ENCODE measurements at places on chromosomes 3 and 15.

- no peak for DNase-seq
Observed at GRCh38 chr3:108320746-108321350, 24.5 kb downstream of the HHLA2 start.

DNA sequence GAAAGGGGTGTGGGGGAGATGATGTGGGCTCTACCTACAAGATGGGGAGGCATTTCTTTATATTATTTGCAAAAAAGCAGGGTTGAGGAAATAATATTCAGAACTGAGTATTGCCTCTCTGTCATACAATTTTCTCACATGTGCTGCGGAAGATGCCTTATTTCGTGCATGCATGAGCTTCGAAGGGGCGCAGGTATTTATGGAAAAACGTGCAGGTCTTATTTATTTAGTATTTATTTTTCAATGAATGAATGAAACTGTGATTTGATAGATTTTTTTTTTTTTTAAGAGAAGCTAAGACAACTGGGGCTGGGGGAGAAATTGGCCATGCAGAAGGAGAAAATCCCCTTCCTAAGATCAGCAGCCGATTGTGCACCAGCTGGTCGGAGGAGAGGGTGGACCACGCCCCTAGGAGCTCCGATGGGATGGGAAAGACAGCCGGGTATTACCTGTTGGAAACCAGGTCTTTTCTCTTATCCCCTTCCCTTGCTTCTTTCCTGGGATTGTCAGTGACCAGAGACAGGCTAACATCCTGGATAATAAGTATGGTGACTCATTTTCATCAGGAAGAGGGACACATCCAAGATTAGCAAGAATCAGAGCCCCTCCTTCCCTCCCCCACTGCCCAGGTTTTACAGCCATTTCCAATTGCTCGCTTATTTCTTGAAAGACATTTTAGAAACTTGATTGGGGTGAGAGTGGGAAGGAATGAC lies 875 bp downstream of the GAP43 start:
- DNase-seq: no peak

- no peak for DNase-seq
Observed at GRCh38 chr3:97991293-97991682, 19.1 kb upstream of the RIOX2 start.

DNA sequence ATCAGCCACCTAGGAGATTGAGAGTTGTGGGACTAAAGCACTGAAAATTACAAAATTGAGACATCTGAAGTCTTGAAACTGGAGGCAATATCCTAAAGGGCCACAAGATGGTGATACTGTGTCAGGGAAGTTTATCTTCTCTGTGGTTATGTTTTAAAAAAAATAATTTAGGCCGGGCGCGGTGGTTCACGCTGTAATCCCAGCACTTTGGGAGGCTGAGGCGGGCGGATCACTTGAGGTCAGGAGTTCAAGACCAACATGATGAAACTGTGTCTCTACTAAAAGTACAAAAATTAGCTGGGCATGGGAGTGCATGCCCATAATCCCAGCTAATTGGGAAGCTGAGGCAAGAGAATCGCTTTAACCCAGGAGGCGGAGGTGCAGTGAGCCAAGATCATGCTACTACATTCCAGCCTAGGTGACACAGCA lies 17.9 kb upstream of the NIT2 start:
- DNase-seq: no peak

DNA sequence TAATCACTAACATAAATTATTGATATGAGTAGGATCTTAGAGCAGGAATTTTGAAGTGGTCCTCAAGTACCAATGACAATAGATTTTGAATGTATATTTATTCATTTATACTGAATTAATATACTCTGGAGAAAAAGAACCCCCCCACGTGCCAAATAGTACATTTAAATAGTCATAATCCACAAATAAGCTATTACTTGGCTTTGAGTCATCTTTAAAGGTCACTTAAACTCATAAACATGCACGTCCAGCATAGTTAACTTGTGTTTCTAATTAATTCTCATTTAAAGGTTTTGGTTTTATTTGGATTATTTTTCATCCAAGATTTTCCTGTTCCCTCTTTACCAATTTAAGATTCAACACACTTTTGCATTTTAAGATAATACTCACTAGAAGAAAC lies 35.1 kb downstream of the FGF7 start:
- DNase-seq: no peak

- no peak for DNase-seq
Observed at GRCh38 chr15:56672721-56673120, 60.6 kb downstream of the ZNF280D start.

- DNase-seq: no peak
Observed at GRCh38 chr3:32423956-32424557, 32.4 kb downstream of the CMTM7 start.

DNA sequence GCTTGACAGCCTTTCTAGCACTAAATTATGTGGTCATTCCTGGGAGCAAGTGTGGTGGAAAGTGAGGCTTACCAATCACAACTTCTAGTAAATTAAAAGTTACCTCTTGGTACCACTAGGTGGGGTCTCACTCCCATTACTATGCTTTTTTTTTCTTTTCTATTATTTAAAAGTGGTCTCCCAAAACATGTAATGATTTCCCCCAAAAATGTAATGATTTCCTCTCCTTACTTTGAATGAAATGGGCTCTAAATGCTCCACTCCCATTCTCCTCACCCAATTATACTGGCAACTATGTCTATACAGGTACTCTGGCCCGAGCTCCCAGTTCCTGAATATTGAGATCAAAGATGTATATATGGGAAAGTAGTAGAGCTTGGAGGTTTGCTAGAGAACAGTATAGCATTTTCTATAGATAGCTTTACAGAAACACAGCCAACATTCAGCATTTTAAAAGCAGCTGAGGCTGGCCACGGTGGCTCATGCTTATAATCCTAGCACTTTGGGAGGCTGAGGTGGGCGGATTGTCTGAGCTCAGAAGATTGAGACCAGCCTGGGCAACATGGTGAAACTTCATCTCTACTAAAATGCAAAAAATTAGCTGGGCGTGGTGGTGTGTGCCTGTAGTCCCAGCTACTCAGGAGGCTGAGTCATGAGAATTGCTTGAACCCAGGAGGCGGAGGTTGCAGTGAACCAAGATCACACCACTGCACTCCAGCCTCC lies 70.9 kb downstream of the DCUN1D1 start:
- DNase-seq: no peak

- no peak for DNase-seq
Observed at GRCh38 chr3:142977399-142977728, 13.9 kb upstream of the PAQR9 start.

- DNase-seq: no peak
Observed at GRCh38 chr3:127988770-127989557, 63.3 kb upstream of the SEC61A1 start.

- no peak for DNase-seq
Observed at GRCh38 chr15:66994927-66995656, 70.3 kb upstream of the SMAD3 start.

DNA sequence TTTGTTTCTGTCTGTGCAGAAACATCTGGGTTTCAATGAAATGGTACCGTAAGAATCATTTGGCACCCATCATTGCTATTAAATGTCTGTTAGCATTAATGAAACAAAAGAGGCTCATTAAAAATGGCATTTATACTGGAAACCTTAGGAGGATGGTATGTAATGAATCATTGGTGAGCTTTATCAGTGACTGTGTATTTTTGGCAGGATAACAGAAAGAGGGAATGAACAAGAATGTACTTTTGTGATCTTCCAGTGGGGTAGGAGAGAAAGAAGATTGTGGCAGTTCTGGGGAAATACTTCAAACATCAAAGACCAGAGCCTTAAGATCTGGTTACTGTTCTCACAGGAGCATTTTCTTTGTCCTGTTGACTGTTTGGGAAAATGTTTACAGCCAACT lies 4.7 kb upstream of the DCBLD2 start:
- DNase-seq: no peak

DNA sequence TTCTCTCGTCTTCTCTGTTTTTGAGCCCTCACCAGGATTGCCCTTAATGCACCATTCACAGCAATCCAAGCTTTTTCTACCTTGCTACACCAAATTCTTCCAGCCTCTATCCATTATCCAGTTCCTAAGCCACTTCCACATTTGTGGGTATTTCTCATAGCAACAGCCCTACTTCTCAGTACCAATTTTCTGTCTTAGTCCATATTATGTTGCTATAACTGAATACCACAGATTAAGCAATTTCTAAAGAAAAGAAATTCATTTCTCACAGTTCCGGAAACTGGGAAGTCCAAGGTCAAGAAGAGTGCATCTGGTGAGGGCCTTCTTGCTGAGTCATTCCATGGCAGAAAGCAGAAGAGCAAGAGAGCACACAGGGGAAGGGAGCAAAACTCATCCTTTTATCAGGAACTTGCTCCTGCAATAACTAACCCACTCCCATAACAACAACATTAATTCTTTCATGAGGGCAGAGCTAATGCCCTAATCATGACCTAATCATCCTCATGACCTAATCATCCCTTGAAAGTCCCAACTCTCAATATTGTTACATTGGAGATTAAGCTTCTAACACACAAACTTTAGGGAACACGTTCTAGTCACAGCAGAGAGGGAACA lies 9.7 kb upstream of the EIF1B start:
- no peak for DNase-seq

- DNase-seq: no peak
Observed at GRCh38 chr3:102000620-102001209, 151.4 kb downstream of the NFKBIZ start.

- no peak for DNase-seq
Observed at GRCh38 chr3:31008994-31009393, 114.5 kb upstream of the GADL1 start.

DNA sequence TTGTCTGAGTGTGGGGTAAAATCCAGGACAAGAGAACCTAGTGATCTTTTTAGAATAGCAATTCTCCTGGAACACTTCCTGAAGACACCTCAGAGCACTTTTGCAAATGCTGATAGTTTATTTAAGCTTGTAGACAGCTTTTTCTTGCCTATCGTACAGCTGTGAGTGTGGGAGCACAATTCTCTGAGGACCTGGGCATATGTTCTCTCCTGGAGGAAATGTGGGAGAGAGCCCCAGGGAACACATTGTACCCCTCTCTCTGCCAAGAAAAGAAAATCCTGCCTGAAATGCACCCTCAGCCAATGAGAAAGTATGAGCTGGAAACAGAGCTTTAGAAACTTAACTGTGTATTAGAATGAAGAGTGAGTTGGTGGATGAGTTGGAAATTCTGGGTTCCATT lies 308.3 kb upstream of the SEMA6D start:
- DNase-seq: no peak

DNA sequence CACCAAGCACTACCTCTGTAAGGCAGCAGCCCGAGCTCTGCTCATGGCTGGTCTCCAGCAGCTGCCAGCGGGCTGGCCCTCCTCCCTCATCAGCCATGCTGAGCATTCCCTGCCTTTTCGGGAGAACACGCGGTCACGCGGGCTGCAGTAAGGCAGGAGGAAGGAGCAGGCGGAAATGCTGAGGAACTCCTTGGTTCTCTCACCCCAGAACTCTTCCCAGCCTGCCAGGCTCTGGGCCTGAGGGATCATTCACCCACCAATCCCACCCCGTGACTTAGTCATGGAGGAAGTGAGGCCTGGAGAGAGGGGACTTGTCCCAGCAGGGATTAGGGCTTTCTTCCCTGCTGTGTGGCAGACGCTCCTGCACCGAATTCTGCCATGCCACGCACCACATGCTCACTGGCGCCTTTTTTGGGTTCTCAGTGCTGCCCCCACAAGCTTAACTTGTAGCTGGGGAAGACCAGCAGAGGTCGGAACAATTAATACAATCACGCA lies 42.9 kb upstream of the RPL32 start:
- DNase-seq: no peak

DNA sequence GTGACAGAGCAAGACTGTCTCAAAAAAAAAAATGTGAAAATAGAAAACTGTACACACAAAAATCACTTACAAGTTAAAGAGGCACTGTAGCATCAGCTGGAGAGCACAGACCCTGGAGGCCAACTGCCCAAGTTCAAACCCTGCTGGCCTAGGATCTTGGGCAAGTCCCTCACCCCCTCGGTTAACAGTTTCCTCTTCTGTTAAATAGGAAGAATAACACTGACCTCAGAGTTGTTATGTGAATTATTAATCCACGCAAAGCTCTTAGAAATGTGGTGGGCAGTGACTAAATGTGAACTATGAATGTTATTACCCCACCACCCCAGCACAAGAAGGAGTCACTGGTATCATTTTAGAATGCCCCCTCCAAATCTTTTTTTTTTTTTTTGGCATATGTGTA lies 11.2 kb downstream of the CIB1 start:
- DNase-seq: no peak

GRCh38 chr3:10317311-10317960 lies 3.5 kb downstream of the SEC13 start:
- no peak for DNase-seq

- DNase-seq: no peak
Observed at GRCh38 chr3:170233530-170233929, 11.3 kb downstream of the PRKCI start.

DNA sequence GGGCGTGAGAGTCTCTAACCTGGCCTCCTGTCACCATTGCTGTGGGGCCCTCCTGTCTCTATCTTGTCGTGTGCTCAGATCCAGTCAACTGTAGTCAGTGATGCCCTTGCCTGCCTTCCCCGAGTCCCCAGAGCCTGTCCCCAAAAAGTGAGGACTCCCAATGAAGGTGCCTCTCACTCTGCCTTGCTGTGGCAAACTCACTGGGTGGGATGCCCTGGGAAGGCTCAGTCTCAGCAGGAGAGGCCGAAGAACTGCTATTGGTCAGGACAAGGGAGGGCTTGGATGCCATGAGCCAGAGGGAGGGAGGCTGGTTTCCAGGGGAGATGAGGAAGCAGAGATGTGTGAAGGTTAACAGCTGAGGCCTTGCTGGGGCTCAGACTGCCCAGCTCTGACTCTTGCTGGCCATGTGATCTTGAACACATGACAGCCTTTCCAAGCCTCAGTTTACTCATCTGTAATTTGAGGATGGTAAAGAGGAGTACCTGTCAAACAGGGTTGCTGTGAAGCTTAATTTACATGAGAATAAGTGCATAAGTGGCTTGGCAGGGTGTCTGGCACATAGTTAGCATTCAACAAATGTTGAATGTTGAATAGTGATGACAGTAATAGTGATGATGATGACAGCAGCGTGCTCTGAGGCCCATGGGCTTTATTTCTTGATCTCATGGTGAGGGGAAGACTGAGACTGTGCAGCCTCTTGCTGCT lies 8.2 kb downstream of the KY start:
- peak; percentile 28 for DNase-seq

DNA sequence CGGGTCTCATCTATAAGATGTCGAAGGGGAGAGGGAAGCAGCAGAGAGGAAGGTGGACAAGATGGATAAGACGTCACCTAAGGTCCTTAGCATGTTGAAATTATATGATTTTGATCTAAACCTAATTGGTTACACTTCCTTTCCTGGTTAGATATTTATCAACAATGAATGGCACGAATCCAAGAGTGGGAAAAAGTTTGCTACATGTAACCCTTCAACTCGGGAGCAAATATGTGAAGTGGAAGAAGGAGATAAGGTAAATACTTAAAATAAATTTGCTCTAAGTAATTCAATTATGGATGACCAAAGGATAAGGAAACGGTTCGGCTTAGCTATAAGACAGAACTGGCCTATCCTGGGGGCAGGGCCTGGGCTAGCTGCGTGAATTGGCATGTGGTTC lies 5.5 kb downstream of the ALDH1A3 start:
- no peak for DNase-seq

GRCh38 chr3:145490088-145491048 lies 670.6 kb downstream of the PLOD2 start:
- DNase-seq: no peak

GRCh38 chr3:10816019-10816862 lies at the start of gene SLC6A11:
Gene SLC6A11 (plus strand): TSS chr3:10816228. CDS start chr3:10816266, 38 bp downstream.
- no peak for DNase-seq

- DNase-seq: no peak
Observed at GRCh38 chr3:61530355-61530754, 31.0 kb upstream of the PTPRG start.

GRCh38 chr15:61479613-61480012 lies 250.5 kb upstream of the RORA start:
- no peak for DNase-seq
